ENCODE measurements at places on chromosomes 6 and 20.

GRCh38 chr6:126945150-126945685 is 173.3 kb upstream of the RSPO3 start:
- DNase-seq = no peak

DNA sequence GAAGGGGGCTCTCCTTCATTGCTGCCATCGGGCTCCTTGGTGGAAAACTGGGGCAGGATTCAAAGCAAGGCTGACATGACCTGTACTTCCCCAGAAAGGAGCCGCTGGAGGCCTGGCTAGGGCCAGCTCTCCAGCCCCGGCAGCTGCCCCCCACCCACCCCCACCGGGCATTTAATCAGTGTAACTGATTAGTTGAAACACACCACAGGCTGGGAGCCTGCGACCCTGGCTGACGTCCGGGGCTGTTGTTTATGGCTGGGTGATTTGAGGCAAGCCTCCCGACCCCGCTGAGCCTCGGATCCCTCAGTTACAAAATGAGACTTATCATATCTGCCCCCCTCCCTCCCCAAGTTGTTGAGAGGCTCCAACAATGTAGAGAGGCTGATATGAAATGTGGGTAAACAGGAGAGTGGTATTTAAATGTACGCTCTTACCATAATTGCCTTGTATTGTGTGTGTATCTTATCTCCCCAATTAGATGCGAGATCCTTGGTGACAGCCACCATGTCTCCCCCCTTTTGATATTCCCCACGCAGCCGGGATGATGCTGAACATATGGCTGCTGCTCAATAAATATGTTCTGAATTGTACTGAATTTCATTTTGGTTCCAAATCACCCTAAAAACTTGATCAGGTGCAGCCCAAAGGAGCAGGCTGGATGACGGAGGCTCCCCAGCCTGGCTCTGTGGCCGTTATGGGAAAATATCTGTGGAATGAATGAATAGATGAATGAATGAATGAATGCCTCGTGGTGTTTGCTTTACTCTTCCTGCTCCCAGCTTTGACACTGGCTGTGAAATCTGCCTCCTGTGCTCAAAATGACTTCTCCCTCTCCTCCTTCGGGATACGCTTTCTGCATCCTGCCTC is 31.8 kb upstream of the APCDD1L start:
- no peak for DNase-seq

- no peak for DNase-seq
These were observed 31.2 kb downstream of the NUS1 start for GRCh38 chr6:117706504-117706903.

- DNase-seq = no peak
These were observed 28.2 kb downstream of the TREML4 start for GRCh38 chr6:41256383-41256782.

GRCh38 chr20:17761604-17762003 is 61.8 kb downstream of the BANF2 start:
- no peak for DNase-seq

GRCh38 chr6:84061174-84061573 is 27.6 kb downstream of the MRAP2 start:
- no peak for DNase-seq

DNA sequence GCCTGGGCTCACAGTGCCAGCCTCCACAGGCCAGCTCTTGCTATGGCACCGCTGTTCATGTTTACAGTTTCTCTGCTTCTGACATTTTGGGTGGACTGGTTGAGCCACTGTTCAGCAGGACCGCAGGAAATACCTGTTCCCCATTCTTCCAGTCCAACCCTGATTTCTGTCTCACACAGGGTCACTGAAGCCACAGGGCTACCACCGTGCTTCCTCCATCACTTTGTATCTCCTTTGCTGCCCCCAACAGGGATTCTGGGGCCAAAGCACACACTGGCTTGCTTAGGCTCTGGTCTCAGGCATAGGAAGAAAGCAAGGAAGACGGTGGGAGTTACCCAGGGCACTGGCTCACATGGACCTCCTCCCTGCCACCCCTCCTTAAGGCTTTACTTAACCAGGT is 164.5 kb downstream of the UNC5CL start:
- no peak for DNase-seq

DNA sequence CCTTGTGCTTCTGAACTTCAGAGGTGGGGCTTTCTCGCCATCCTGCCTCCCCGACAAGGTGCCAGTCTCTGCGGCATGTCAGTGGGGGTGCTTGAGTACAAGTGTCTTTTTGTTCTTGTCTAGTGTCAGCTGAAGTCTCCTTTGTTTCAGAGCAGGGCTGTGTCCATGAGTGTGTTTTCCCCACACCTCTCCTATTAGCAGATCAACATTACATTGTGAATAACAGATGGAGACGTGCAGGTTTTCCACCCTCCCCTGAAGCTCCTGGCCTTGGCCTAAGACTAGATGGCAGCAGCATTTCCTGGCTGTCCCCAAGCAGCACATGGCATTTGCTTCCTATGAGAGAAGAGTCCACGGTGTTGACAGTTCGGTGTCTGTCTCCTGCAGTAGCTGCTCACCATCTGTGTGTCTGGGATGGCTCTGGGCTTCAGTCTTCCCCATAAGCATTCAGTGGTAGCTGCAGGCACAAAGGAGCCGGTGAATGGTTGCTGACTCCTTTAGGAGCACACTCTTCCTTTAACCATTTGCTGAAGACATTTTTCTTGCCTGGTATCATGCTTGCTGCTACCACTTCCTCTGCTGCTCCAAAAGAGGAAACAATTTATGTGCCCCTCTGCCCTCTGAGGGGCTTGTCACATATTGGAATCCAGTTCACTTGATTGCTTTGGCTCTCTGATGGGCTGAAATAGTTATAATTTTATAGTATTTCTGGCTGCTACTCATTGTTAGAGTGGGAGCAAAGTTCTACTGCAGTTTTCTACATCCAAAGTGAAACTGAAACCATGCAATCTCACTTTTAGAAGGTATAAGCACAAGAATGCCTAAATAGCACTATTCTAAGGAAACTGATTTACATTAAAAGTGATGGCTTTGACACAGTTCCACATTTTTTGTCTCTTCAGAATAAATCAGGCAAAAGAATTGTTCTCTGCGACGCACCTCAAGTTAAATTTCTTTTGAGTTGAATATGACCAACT is 913.0 kb downstream of the C6orf118 start:
- no peak for DNase-seq

DNA sequence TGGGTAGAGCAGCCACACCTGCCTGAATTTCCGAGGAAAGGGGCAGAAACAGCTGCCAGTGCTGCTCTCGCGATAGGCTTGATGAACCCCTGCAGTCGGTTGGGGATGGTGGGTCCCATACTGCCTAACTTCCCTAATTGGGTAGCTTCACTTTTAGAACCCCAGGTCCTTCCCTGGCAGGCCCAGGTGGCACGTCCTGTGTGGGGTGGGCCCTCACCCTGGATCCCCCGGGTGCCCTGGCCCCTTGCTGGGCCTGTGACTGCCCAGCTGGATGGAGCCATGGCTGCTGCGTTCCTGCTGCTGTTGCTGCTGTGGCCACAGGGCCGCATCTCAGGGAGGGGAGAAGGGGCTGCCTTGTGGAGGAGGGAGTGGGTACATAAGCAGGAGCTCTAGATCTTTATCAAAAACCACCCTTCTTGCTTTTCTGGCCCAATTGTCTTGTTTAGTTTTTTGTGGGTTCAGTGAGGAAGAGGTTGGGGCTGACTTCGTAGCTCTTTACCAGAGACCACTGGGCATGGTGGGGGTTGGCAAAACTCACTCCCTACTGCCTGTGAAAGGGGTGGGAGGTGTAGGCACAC is 19.2 kb downstream of the TREML4 start:
- DNase-seq = no peak

DNA sequence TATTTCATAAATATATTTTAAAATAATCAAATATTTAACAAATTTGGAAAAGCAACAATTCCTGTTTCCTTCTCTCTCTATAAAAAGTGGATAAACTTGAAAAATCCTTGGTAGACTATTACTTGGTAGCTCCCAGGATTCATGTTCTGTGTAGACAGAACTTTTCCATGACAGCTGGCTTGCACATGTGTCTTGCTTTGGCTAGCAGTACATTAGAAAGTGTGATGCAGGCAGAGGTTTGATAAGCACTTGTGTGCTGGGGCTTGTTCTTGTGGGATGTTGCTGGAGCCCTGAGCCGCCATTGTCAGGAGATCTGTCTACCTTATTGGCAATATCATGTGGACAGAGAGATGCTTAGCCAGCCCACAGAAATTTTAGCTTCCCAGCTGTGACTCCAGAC is 327.2 kb downstream of the CDKAL1 start:
- no peak for DNase-seq

DNA sequence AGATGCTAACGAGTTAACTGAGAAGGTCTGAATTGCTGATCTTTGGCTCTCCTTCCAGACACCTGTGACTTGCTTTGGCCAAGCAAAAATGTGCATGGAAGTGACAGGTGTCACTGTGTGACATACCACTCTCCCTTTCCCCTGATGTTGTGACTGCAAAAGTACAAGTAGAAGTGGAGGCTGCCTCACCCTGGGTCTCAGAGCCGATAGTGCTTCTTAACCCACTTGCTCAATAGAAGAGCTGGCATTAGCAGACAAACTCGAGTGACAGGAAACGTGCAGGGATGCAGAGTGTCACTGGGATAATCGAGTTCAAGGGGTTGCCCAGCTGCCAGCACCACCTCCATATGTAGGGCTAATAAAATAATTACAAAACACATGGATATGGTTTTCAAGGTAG is 16.4 kb upstream of the SPO11 start:
- DNase-seq = no peak

DNA sequence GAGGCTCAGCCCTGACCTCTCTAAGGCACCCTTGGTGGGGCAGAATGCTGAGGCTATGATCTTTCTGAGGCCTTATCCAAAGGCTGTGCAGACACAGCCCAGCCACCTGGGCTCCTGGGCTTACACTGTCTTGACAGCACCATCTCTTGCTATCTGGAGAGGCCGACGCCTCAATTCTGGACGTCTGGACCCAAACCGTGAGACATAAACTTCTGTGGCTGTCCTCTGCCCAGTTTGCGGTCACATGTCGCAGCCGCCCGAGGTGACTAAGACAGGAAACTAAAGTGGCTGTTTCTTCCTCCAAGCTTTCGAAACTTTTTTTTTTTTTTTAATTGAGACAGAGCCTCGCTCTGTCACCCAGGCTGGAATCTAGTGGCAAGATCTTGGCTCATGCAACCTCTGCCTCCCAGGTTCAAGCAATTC is 49.3 kb downstream of the PRR18 start:
- peak; percentile 21 for DNase-seq

GRCh38 chr20:33311996-33312395 is 29.0 kb downstream of the BPIFB1 start:
- no peak for DNase-seq

- DNase-seq = no peak
These were observed 237.1 kb downstream of the ANKRD60 start for GRCh38 chr20:57991211-57991881.

DNA sequence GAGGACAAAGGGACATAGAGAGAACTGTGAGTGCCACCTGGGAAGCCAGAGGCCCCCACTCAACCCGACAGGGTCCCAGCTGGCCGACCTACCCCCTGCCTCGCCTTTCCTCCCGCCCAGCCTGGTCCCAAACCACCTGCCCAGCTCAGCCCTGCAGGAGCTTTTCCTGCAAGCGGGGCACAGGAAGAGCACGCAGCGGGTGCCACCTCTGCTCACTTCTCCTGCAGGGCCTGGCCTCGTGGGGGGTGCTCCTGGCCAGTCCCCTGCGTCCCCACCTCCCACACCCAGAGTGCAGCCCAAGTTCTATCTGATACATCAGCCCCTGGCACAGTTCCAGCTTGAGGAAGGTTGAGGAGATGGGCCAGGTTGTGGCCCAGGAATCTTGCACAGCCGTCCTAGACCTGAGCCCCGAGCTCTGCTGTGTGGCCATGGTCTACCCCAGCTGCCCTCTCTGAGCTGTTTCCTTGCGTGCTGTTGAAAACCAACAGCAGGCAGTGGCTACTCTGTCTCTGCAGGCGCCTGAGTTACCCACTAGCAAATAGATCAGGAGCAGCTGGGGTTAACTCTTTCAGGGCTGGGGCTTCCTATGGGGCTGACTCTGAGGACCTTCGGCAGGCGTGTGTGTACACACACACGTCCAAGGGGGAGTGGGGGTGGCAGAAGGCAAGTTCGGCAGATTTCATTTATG is 1.7 kb downstream of the NECAB3 start:
- DNase-seq = no peak

DNA sequence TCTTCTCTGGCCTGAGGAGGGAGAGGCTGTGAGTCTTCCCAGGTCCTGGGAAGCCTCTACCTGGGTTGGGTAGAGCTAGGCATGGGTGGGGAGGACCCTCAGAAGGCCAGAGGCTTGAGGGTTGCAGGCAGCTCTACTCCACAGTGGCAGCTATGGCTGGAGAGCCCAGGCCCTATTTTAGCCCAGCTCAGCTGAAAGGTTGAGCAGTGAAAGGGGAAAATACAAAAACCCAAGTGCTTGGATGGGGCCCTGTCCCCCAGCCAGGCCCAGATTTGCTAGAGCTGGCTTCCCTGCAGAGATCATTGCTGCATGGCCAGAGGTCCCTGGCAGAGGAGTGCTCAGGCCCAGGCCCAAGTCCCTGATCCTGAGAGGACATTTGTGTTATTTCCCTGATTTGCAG is 45.7 kb downstream of the SUN5 start:
- no peak for DNase-seq

GRCh38 chr6:166530211-166531095 is 56.0 kb downstream of the RAMACL start:
- no peak for DNase-seq

GRCh38 chr20:61252601-61253263 is 671 bp downstream of the CDH4 start:
- DNase-seq = no peak

- DNase-seq = no peak
These were observed 117.2 kb downstream of the LCA5 start for GRCh38 chr6:79420054-79420453.

GRCh38 chr20:4929686-4930397 is 71.5 kb downstream of the SLC23A2 start:
- no peak for DNase-seq

- no peak for DNase-seq
These were observed at the start of gene PLA2G7 for GRCh38 chr6:46734867-46735719. TSS of gene PLA2G7 (minus strand) at chr6:46735375. CDS start at chr6:46722891, 12,484 bp downstream.

- no peak for DNase-seq
These were observed 472.3 kb downstream of the MMUT start for GRCh38 chr6:48990739-48991138.

DNA sequence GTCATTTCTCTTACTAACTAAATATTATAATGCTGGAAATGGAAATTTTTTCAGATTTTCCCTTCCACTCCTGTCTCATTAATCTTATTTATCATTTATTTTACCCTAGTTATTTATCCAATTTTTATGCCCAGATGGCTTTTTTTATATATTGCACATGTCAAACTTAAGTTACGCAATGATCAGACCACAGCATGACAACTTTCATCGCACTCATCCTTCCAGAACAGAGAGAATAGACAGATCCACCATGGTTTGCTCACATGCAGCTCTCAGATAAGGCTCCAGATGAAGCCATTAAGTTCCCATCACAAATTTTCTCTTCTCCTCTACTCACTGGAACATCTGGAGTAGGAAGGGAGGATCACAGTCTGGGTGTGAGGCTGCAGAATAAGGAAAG is 48.7 kb downstream of the MAP7 start:
- no peak for DNase-seq

- no peak for DNase-seq
These were observed 56.0 kb downstream of the SASH1 start for GRCh38 chr6:148398678-148399077.

- no peak for DNase-seq
These were observed 92.6 kb downstream of the RNGTT start for GRCh38 chr6:88870717-88871330.

Data from activated T-helper 1 cell treated with anti-CD3 and anti-CD28 coated beads, Interleukin-2, amount 50 U/mL, for 16 hours (primary cell).